Stimulated activated CD4-positive, alpha-beta T cell treated with anti-CD3 and anti-CD28 coated beads, Interleukin-15, amount 100 ng/mL, for 48 hours (primary cell): ENCODE measurements at places on chromosomes 11 and 22.
A peak's percentile ranks its signal among the peaks of the same experiment; 100 is the strongest.

DNA sequence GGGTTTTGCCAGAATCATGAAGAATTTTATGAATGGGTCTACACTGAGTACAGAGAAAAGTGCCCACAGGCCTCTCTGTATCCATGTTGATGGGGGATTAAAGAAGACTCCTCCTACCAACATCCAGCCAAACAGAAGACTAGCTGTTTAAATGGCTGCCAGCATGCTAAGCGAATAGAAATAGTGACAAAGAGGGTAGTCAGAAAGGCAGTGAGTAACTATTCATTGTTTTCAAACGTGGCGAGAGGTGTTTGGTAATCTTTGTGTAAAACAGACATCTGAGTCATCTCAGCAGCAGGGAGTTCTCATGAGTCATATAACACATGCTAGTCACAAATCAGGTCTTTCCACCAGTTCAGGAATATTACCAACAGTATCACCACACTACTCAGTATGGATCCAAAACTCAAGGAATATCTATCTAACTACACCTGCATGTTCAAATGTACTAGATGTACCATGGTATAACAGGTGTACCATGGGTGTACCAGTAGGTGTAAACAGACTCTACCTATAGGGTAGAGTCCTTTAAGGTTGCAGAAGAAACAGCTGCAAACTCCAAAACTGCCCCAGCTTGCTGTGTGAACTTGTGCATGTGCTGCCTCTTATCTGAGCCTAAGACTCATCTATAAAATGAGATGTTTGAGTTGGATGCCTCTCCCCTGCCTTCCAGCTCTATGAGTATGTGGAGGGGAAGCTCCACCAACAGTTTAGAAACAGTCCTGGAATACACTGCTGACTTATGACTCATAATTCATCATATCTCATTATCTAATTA lies 82.0 kb downstream of the SLC1A2 start:
- peak; percentile 19 for DNase-seq

- no peak for DNase-seq
Observed at GRCh38 chr22:25722626-25723025, 19.4 kb upstream of the MYO18B start.

DNA sequence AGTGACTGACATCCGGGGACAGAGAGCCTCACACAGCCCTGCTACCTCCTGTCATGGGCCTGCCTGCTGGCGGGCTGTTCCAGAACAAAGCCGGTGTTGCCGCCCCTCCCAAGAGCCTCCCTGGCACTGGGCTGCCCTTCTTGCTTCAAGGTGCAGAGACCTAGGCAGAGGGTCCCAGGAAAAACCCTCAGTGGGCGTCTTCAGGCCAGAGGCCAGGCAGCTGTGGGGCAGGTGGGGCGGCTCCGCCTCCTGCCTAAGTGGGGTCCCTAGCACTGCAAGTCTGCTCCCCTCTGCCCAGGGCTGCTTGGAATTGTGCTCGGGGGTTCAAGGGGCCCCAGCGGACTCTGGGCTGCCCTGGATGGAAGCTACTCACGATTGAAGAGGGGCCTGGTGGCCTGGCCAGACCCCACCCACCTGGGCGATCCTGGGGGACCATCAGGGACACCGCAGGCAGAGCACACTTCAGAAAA lies 20.4 kb upstream of the GNB1L start:
- no peak for DNase-seq

DNA sequence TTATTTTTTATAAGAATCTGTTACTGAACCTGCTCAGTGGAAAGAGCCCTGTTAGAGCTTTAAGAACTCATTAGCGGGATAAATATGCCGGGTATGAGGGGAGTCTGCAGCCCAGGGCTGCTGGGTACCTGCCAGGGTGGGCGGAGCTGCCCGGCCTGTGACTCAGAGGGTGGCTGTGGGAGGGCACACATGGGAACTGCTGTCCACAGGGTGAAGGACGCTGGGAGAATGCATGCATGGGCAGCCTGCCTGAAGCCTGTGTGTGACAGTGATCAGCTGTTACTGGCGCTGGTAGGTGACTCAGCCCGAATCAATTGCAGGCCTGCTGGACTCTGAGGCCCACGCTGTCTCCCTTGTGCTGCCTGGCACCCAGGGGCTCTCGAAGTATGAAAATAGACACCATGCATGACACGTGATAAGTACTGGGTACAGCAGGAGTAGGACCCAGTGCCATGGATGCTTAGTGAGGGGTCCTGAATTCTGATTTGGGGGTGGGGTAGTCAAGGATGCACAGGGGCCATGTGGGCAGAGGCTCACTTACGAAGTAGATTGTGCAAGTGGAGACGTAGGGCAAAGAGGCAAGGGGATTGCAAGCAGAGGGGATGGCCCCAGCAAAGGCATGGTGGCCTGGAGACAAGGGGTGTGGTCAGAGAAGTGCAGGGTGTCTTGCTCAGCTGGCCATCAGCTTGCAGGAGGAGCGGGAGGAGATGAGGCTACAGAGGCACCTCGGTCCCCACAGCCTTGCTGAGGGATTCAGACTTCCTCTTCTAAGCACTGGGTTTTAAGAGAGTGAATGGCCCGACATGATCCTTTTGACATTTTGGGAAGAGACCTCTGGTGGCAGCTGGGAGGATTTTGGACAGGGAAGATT lies 36.5 kb downstream of the GRIK4 start:
- no peak for DNase-seq

DNA sequence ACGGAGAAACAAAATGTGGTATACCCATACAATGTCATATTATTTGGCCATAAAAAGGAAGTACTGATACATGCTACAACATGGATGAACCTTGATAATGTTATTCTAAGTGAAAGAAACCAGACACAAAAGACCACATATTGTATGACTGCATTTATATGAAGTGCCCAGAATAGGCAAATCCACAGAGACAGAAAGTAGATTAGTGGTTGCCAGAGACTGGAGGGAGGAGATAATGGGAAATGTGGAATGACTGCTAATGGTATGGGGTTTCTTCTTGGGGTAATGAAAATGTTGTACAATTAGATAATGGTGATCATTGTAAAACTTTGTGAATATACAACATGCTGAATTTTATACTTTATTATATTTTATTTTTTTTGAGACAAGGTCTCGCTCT lies 5.6 kb upstream of the SLC43A1 start:
- DNase-seq: no peak

GRCh38 chr11:89437317-89437716 lies 53.9 kb downstream of the NOX4 start:
- no peak for DNase-seq
